ENCODE measurements at places on chromosomes 13 and 19.
A peak's percentile ranks its signal among the peaks of the same experiment; 100 is the strongest.

DNA sequence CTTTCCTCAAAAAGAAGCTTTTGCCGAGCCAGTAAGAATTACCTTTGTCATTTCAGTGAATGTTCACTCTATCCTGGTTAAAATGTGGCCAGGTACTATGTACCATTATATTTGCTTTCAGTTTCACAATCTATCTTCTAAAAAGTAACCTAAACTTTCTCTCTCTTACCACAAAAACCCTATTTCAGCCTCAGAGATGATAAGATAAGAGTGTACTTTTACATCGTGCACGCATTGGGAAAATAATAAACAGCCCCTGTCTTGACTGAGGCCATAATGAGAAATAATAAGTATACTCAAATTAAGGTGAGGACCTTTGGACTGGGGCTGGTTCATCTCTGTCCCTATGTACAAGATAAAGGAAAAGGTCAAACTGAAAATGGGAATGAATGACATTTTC lies 77.7 kb downstream of the ZNF726 start:
- DNase-seq = no peak

- DNase-seq = no peak
Observed at GRCh38 chr13:94020833-94021232, 458.6 kb downstream of the DCT start.

DNA sequence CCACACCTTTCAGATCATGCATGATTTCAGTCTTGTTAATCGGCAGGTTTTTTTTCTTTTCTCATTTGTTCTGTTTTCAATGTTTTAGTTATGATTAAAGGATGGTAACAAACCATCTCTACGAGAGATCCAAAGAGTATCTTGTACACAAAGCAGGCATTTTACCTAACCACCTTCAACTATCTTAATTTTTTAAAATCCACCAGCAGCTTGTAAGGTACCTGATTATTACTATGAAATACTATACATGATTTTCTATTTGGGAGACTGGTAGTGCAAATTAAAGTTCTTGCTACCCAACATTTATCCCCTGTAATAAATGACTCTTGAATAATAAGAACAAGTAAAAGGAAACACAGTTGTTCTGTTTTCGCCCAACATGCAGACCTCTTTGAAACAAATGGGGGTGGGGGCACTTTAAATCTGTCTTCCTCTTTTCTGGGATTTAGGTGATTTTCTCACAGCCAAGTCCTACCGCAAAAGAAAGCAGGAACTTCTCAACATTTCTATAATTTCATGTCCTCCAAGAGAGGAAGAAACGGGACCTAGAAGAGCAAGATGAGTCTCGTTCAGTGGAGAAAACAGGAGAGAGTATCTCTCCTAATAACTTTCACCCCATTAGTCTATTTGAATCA lies 3.6 kb downstream of the POU4F1 start:
- DNase-seq = no peak

- DNase-seq = no peak
Observed at GRCh38 chr13:112354330-112355273, 21.6 kb upstream of the SPACA7 start.

- DNase-seq = no peak
Observed at GRCh38 chr19:17951990-17952976, 14.6 kb upstream of the KCNN1 start.

GRCh38 chr13:31850041-31850555 lies 110.8 kb downstream of the RXFP2 start:
- no peak for DNase-seq

DNA sequence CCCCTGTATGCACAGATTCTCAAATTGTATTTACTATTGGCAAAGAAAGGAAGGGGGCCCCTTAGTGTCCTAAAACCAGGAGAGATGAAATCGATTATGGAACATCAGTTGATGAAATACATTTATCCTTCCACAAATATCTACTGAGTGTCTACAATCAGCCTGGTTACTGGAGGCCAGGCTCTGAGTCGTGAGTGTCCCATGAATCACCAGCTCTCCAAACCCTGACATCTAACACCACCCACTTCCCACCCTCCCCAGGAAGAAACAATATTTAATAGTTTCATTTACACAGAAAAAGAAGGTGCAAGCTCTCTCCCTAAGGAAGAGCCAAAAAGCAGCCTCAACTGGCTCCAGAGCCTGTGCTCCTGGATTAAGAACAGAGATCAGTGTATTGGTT lies 25.2 kb downstream of the KCTD15 start:
- DNase-seq = no peak

GRCh38 chr19:40523322-40524047 lies 53.2 kb upstream of the SHKBP1 start:
- DNase-seq = peak; percentile 59

- peak; percentile 37 for DNase-seq
Observed at GRCh38 chr19:41264581-41265394, 616 bp downstream of the HNRNPUL1 start.

DNA sequence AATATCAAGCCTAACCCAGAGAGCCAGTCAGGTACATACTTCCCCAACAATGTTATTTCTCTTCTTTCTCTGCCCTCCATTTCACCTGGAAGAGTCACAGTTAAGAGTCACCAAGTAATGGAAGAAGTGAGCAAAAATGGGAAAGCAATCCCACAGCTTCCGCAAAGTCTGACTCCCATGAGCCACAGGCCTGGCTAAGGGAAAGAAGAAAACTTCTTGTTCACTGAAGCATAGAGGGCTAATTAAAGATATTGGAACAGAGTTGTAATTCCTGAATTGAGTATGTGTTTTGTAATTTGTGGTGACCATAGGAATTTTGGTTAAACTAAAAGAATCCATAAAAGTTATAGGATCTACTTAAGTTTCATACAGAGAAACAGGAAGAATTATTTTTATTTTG lies 830.9 kb upstream of the PCDH20 start:
- DNase-seq = no peak

DNA sequence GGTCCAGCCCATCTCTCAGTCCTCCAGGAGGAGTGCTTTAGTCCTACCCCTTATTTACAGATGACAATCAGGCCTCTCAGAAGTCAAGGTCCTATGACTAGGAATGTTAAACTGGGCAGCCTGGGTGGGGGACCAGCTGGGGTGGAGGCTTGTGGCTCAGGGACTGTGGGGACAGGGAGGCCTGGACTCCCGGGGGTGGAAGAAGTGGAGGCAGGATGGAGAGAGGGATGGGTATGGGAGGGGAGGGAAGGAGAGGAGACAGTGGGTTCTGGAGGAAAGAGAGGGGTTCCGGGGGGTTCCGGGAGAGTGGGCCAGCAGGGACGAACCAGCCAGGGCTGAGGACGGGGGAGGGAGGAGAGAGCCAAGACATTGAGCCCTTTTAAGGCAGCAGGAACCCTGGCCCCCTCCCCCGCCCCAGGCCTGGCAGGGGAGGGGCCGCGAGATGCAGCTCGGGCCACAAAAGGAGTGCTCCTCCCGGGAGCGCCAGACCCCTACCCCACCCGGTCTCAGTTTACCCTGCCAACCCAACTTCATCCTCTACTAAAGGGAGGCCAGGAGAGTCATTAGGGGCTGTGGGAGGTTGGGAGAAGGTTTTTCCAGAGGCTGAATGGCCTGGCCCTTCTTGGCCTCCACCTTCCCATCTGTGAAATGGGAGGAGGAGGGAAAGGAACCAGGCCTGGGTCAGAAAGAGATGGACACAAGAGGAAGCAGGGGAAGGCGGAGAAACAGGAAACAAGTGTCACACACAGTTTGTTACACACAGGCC lies 1.7 kb downstream of the DMPK start:
- DNase-seq = no peak

All from T-helper 1 cell (primary cell).